Epithelial cell of proximal tubule (primary cell): ENCODE measurements at places on chromosomes 6 and 20. TPM values are rescaled to one million over a fixed set of nuclear protein-coding genes. Genes with fewer than 3 reads are reported as not detected.

Gene KPNA5
- 2.5 and 2.9 TPM in 2 replicates for total RNA-seq

Gene CRISP3
- total RNA-seq = not detected in 2 replicates

Gene KIAA0408
- total RNA-seq = 2.0 and 3.1 TPM in 2 replicates

Gene UNC5CL
- total RNA-seq = 0.58 and 2.2 TPM in 2 replicates

Gene OPRM1
- not detected in 2 replicates for total RNA-seq

DNA sequence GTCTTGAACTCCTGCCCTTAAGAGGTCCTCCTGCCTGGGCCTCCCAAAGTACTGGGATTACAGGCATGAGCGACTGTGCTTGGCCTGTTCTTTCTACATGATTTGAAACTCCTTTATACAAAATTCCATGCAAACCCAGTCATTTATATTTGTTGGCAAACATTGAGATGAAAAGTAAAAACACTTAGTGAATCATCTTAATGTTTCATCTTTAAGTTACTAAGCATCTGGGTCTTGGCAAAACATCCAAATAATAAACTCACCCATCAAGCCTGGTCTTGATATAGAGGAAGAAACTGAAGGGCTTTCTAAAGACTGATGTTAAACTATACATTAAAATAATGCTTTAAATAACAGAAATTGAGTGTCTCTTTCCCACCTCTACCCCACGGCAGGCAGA is 95.1 kb downstream of the FUT9 start:
- no peak for DNase-seq

Gene F13A1
- total RNA-seq = 5.4 TPM in 1 of 2 replicates, not detected in the other

DNA sequence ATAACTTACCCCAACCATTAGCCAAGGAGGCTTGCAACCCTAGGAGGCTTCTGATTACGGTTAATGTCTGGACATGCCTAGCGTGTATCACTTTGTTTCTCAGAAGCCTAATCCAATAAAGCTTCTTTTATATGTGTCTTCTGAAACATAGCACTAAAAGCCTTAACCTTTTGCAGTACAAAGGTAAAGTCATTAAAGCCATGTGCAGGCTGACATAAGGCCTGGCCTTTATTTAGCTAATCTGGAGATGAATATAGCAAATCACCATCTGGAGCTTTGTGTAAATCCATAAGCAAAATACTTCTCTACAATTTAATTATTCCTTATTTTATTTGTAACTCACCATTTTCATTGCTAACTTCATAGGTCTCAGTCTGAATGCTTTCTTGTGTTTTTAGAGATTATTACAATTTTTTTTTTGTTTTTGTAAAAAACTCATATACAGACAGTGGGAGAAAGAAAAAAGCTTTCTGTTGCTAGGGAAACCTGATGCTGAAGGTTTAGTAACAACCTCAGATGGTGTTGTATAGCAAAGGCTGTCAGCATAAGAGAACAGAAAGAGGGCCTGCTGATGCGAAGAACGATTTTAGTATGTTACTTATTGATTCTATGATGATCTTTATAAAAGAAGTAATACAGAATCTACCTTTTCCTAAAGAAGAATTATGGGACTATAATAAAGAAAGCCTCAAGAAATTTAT is at the start of gene EYS:
TSS of gene EYS (minus strand) at position 101 of the 701 bp plus-strand sequence. CDS start 211,816 bp downstream, outside the sequence.
- no peak for DNase-seq

DNA sequence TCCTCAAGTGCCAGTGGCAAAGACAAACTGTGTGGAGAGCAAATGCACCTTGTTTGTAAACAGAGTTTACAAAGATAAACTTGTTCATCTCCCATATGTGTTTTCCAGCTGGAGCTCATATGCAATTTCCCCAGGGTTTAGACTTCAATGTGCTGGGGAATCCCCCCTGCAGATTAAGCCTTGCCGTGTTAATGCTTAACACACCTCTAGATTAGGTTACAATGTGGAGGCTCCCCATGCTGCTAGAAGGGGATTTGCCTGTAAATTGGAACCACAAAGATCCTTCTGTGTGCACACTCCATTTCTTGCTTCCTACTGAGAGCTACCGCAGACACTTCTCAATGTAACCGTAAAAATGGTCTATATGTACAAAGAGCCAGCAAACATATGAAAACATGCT is 263.1 kb downstream of the TBX18 start:
- DNase-seq = no peak

DNA sequence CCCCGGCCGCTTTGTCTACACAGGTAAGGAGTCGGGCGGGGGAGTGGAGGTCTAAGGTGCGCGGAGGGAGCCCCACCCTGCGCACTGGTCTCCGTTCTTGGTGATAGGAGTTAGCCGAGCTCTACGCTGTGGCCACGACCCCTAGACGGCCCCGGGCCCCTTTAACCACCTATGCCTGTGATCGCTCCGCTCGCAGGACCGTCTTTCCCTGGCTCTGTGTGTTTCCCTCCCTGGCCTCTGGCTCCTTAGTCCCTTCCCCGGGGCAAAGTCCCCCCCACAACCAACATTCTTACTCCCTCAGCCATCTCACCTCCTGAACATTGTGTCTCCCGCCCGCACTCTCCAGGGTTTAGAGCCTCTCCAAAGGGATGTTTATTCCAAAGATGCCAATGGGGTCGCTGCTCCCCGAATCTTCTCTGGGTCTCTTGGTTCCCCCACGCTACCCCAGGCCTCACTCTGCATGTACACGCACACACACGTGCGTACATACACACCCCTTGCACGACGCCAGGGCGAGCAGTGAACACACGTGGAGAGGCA is 50.4 kb downstream of the CPXM1 start:
- no peak for DNase-seq

Gene SAPCD1
- total RNA-seq = 0.94 and 4.4 TPM in 2 replicates

GRCh38 chr20:21315138-21315537 is 12.0 kb downstream of the XRN2 start:
- no peak for DNase-seq

Gene IL20RA
- 0.22 TPM in 1 of 2 replicates, not detected in the other for total RNA-seq

Gene MYMX
- not detected in 2 replicates for total RNA-seq

Gene WFDC8
- not detected in 2 replicates for total RNA-seq

GRCh38 chr6:98056955-98057354 is 773.9 kb upstream of the MMS22L start:
- DNase-seq = no peak

DNA sequence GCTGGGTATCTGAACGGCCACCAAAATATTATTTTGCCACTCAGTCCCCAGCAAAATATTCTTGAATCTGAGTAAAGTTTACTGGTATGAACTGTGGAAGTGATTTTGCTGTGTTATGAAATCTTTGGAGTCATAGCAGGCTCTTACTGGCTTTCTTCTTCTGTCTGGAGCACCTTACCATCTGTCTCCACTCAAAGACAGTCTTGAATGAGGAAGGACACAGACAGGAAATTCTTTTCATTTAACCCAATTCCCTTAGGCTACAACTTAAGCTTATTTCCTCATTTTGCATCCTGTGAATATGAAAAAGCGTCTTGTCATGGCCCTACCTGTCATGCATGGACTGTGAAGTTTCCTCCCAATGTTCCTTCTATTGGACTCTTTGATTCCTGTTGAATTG is 24.7 kb downstream of the FNDC1 start:
- DNase-seq = no peak

Gene IL17A
- total RNA-seq = not detected in 2 replicates

Gene CCDC170
- 0.06 and 0.07 TPM in 2 replicates for total RNA-seq

DNA sequence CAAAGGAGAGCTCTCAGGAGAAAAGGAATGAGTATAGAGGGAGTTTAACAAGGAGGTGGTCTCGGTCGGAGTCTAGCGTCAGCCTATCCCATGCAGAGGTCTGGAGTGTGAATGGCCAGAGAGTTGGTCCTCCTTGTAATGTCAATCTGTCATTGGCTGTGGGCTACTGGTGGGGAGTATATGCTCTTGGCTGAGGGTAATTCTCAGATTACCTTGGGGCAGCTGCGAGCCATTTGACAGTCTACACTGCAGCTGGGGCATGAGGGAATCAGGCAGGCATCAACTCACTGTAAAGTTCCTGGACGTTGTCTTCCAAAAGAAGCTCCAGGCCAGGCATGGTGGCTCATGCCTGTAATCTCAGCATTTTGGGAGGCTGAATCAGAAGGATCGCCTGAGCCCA is 48.1 kb downstream of the EBF4 start:
- no peak for DNase-seq

GRCh38 chr6:40755749-40756452 is 168.7 kb upstream of the LRFN2 start:
- DNase-seq = no peak

Gene RALGAPA2
- 7.4 and 13.8 TPM in 2 replicates for total RNA-seq

DNA sequence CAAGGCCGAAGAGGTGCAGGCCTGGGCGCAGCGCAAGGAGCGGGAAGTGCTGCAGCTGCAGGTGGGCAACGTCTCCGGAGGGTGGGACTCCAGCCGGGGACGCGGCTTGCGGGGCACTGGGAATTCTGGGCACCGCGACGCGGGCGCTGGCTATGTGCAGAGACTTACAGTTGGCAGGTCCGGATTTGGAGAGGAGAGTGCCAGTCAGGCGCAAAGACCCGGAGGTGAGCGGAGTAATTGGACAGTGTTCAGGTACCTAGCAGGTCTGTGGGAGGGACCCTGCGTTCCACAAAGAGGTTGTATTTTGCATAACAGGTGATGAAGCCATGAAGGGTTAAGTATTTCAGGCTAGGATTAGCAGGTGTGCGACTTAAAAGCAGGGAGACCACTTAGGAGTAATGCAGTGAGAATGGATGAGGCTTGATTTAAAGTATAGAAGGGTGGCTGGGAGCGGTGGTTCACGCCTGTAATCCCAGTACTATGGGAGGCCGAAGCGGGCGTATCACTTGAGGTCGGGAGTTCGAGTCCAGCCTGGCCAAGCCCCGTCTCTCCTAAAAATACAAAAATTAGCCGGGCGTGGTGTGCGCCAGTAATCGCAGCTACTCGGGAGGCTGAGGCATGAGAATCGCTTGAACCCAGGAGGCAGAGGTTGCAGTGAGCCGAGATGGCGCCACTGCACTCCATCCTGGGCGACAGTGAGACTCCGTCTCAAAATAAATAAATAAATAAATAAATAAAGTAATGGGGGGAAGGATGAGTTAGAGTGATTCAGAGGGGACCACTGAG is 1.0 kb downstream of the MRPS26 start:
- DNase-seq = no peak

Gene PTCRA
- not detected in 2 replicates for total RNA-seq

DNA sequence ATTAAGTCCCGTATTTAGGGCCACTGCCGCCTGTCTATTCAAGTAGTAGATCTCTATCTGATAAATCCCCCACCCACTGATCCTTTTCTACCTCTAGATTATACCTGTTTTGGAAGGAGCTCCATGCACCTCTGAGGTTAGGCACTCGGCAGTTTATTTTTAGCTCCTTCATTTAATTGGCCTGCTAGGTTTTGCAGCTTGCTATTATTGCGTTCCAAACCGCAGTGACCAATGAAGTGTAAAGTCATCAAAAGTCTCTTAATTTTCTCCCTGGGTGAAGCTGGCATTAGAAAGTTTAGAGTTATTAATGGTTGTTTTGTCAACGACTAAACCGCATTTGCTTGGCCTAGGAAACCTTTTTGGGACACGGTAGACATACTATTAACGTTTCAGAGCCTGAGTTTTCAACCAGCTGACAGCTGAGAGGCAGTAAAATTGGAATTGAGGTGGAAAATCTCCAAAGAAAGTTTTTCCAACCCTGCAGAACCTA is 60.0 kb downstream of the RFPL4B start:
- no peak for DNase-seq

Gene THBS2
- 2.5 and 2.7 TPM in 2 replicates for total RNA-seq

- DNase-seq = no peak
Observed at GRCh38 chr6:35426074-35426473, 26.1 kb upstream of the FANCE start.

Gene ANKRD66
- total RNA-seq = not detected in 2 replicates

Gene RIPPLY2
- total RNA-seq = not detected in 2 replicates

Gene B3GAT2
- under 0.01 TPM in 1 of 2 replicates, not detected in the other for total RNA-seq

DNA sequence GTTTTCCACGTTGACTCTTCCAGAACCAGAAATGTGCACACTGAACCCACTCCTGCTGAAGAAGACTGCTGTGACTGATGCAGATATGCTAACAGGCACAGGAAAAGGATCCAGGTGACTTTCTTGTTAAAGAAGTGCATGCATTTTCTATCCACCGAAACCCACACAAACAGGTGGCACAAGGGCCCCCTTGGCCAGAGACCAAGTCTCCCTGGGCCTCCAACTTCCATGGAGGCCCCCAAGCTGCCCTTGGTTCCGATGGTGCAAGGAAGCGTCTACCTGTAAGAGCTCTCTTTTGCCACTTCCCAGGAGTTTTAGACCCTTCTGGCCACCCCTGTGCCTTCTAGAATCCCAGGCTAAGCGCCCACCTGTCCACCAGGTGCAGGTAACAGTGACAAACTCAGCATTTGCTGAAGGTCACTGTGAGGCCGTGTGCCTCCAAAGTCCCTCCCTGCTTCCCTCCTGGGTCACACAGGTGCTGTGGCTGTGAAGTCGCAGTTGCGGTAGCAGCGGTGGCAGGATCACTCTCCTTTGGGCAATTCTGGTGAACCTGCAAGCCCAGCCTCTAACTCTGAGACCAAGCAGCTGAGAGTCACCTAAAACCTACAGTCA is 134.8 kb downstream of the PXDC1 start:
- no peak for DNase-seq

GRCh38 chr6:46789434-46790354 is 3.5 kb upstream of the MEP1A start:
- no peak for DNase-seq

- DNase-seq = no peak
Observed at GRCh38 chr6:42937548-42938427, 8.5 kb downstream of the CNPY3 start.

Gene PACRG
- 0.12 and 0.29 TPM in 2 replicates for total RNA-seq

Gene BPI
- not detected in 2 replicates for total RNA-seq

GRCh38 chr6:42714098-42714761 is 8.2 kb downstream of the PRPH2 start:
- DNase-seq = no peak

- DNase-seq = no peak
Observed at GRCh38 chr20:36593347-36593929, 12.1 kb upstream of the RAB5IF start.

- no peak for DNase-seq
Observed at GRCh38 chr6:3291987-3292386, 33.2 kb downstream of the PSMG4 start.
